CD4-positive, CD25-positive, alpha-beta regulatory T cell (primary cell): ENCODE measurements at places on chromosomes 11 and 22.

DNA sequence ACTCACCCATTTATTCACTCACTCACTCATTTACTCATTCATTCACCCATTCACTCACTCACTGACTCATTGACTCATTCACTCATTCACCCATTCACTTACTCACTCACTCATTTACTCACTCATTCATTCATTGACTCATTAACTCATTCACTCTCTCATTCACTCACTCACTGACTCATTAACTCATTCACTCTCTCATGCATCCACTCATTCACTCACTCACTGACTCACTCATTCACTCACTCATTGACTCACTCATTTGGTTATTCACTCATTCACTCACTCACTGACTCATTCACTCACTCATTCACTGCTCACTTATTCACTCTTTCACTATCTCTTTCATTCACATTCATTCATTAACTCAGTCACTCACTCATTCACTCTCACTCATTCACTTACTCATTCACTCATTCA, 2.5 kb upstream of the MUC5AC start:
- DNase-seq, result no peak

DNA sequence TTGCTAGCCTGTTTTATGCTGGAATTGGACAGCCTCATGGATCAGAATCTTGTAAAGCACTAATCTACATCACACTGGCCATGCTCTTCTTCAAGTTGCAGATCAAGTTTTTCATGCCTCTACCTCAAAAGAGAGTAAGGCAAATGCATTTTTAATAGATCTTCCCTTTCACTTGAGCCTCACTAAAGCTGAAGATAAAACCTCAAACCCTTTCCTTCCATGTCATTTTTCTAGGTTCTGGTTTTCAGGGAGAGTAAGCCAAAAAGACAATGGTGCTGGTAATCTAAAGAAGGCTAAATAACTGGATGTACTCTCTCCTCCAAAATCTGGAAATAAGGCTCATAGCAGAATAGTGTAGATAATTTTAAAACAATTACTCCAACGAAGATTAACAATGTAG, 28.3 kb downstream of the POU2AF1 start:
- DNase-seq, result no peak

GRCh38 chr11:71388637-71389235, 59.5 kb downstream of the DHCR7 start:
- no peak for DNase-seq

DNA sequence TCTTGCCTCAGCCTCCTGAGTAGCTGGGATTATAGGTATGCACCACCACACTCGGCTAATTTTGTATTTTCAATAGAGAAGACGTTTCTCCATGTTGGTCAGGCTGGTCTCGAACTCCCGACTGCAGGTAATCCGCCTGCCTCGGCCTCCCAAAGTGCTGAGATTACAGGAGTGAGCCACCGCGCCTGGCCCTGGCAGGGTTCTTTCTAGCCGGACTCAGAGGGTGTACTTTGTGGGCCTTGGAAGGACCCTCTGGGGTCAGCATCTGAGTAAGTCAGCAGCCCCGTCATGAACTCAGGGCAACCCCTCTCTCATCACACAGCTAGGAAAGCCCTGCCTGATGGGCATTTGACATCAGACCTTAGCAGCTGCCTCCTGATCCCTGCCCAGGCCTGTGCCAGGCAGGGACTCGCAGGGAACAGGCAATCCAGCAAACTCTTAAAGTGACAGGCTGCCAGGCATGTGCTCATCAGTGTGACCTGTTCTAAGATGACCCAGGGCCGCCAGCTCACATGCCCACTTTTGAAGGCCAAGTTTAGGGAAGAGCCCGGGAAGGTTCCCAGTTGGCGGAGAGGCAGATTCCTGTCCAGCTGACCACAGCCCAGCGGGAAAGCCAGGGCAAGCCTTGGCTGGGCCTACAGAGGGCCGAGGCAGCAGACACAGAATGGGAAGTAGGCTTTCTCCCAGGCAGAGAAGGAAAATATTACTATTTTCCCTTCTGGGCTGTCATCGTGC, 92.9 kb downstream of the MORC2 start:
- DNase-seq, result no peak

DNA sequence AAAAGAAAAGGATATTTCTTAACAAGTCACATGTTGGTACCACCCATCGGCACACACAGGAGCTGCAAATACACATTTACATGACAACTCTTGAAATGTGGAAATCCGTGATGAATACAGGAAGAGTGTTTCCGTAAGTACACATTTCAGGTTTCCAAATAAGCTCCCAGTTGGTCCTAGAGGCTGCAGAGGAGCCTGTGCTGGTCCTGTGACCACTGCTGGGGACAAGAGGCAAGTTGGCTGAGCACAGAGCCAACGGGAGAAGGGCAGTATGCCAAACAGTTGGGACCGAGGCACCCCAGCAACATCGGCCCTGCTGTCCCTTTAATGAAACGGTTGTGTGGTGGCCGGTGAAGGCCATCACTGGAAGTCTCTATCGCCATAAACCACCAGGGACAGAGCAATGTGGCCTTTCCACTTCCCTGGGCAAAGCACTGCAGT, 38.5 kb upstream of the ARFGAP3 start:
- DNase-seq, result no peak

GRCh38 chr11:107606141-107606540, 15.2 kb downstream of the ELMOD1 start:
- no peak for DNase-seq

DNA sequence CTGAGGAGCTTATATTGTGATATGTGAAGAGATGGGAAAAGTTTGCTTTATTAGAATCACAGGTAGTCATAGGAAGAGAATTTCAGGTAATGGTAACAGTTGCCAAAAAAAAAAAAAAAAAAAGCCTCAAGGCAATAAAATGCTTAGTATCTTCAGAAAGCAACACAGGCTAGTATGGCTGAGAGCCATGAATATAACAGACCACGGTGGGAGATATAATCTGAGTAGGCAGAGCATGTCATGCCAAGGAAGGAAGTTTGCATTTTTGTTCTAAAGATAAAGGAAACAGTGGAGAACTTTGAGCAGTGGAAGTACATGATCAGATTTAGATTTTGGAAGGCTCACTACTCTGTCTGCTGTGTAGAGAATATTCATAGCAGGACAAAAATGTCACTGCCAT, 211.4 kb downstream of the ETS1 start:
- no peak for DNase-seq

GRCh38 chr11:103183981-103184611, 74.9 kb downstream of the DYNC2H1 start:
- DNase-seq, result peak; percentile 7

DNA sequence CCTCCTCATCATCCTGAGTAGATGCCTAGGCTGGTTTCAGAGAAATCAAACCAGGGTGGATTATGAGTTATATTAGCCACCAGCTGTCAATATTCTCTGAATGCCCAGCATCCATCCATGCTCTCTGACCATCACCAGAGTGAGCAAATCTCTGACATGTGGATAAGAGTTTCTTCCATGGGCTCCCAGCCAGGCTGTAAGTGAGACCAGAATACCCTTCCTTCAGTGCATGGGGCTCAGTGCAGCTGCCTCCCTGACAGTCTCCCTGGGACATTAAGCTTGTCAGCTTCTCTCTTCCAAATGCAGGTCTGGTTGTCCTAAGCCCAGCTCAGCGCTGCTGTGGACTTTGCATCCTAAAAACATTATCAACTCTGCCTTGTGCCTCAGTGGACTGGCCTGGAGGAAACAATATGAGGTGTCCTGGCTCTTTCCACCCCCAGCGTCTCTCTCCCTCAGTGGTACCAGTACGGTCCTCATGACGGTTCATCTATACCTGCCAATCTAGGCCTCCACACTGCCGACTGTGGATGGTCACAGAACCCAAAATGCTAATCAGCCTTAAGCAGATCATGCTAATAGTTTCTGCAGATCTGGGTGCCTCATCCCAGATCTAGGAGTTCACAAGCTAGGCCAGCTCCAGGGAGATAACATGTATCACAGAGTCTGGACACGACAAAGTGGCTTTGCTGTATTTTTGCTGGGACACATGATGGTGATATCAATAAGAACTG, 41.6 kb upstream of the PRAME start:
- no peak for DNase-seq

GRCh38 chr11:117907276-117908108, 21.7 kb downstream of the TMPRSS13 start:
- peak; percentile 17 for DNase-seq

DNA sequence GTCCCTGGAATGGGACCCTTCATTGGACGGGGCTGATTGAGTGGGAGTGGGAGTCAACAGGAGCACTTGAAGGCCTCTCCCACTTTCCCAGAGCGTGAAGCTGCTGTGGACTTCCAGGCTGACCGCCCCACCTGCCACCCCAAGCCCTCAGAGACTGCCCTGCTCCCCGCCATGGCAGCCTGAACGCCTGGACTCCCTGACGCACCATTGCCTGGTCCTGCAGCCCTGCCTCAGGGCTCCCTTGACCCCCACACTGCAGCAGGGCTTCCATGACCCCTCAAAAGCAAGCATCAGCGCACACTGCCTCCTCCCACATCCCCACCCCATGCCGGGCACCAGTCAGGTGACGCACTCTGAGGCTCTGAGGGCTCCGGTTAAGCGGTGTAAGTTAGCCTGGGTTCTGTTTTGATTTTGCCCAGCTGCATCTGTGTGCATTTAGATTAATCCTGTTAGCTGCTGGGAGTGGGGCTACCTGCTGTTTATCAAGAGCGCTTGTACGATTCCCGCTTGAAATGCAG, 39.4 kb downstream of the TRIM29 start:
- no peak for DNase-seq

DNA sequence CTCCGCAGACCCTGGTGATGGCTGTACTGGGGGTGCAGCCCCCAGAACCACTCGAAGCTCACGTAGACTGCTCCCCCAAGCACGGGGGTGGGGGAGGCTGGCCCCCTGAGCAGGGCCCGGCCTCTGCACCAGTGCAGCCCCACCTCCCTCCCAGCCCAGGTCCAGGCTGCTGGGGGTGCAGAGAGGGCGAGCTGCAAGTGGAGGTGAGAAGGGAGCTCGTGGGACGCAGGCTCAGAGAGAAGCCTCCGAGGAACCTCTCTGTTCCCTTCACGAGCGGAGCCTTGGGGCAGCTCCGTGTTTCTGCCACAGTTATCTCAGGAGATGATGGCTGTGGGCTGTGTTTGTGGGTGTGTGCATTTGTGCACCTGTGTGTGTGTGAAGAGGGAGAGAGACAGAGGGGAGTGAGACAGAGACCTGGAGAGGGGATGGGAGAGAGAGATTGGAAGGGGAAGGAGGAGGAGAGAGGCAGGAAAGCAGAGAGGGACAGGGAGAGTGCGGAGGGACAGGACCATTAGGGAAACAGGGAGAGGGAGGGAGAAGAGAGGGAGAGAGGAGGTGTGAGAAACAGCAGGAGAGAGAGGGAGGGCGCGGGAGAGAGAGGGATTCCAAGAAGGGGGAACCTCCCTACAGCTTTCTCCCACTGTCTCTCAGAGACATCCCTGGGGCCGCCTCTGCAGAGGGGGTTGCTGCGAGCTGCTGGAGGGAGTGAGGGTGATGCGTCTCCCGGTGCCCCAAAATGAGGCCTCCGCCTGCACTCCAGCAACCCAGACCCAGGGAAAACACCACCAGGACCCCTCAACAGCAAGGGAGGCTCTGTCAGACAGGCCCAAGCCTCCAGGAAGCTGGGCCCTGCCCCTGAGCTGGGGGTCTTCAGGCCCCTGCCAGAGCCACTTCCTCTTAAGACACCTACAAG, 1488.6 kb downstream of the BRD1 start:
- DNase-seq, result no peak

- no peak for DNase-seq
Observed at GRCh38 chr11:118114266-118114665, 27.5 kb upstream of the SMIM35 start.

DNA sequence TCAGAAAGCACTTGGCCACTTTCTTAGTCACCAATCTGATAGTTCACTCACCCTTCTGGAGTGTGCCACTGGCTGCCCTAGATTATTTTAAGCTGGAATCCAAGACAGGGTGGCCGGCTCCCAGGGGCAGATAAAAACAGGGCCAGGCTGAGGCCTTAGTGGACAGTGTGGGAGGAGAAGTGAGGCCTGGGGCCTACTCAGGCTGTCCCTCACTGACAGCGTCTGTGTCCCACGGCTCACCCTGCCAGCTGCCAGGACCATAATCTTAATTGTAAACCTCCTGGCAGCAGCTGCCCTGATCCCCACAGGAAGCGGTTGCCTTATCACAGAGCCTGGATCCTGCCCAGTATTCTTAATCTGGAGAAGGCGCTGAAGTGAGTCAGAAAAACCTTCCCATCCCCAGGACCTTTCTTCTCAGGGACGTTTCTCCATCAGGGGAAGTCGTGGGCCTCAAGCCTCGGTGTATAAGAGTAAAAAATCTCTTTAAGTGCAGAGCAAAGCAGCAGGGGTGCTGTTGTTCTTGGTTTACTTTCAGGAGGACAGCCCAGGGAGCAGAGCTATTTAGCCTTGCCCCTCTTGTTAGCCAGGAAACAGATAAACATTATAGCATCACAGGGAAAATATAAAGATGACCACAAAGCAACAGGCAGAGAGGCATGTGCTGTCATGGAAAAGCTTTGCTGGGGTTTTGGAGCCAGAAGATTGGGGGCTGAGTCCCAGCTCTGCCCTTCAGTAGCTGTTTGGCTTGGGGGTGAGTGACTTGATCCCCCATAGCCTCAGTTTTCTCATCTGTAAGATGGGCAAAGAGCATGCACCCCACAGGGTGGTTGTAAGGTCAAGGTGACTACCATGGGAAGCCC, 39.6 kb downstream of the TSPAN18 start:
- DNase-seq, result no peak

DNA sequence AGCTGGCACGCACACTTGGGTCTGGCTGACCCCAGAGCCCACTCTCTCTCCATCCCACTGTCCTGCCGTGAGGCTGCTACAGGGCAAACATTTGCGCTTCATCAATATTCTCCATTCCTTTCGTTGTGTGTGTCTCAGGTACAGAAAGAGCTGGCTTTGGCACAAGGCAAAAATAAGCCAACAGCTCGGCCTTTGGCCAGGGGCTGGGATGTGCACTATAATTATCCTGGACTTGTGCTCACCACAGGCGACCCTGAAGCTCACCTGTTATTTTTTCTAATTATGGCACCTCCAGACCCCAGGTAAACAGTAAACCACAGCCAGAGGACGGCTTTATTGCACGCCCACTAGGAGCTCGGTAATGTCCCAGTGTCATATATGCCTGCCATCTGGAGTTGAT, 10.9 kb downstream of the ZMAT5 start:
- DNase-seq, result no peak

DNA sequence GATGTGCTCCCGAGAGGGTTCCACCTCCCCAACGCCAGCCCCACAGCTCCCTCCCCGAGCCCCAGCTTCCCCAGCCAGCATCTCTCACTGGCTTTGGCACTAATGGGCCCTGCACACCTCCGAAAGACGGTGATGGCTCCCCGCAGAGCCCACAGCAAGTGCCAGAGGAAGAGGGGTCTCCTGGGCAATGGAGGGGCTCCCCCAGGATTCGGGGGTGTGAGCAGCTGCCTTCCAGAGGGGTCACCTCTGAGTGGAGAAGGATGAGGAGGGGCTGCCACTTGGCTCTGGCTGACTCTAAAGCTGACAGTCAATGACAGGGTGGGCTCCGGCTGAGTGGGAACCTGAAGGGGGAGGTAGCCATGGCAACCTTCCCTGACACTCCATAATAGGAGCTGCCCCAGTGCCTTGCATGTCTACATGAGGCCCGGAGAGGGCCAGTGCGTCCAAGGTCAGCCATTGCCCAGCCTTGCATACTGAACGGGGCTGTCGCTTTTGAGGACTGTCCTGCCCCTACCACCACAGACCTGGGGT, 98.6 kb upstream of the SYT13 start:
- DNase-seq, result no peak
